ENCODE measurements at places on chromosomes 6 and 20.

DNA sequence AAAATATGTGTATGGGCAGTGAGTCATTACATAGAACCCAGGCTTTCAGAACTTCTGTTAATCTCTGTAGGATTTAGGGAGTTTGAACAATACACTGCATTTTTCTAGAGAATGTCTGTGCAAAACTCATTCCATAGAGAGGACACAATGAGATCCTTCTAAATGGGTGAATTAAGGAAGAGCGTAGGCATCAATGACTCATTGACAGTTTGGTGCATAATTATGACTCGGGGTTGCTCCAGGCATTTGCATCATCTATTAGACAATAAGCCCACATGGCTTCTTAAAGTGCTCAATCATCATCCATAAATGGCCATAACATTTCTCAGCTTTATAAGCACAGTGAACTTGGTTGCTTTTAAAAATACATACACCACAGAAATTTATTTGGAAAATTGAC, 625.5 kb downstream of the CDH26 start:
- no peak for DNase-seq

DNA sequence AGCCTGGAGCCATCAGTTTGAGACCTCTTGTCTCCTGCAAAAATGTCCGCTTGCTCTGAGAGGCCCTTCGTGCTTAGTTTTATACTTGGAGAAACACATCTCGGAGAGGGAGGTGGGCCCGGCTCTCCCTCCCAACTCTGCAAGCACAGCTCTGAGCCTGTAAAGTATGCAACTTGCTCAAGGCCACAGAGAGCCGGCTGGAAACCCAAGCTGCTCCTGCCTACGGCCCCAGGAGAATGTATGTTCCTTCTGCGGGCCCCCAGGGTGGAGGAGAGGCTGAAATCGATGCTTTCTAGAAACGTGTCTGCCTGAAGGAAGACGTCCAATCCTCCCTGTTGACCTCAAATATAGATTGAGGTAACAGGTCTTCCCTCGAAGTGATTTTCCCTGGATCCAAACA, 205.4 kb downstream of the PREX1 start:
- DNase-seq, result no peak

GRCh38 chr6:3019065-3019464, 19.4 kb downstream of the NQO2 start:
- no peak for DNase-seq

DNA sequence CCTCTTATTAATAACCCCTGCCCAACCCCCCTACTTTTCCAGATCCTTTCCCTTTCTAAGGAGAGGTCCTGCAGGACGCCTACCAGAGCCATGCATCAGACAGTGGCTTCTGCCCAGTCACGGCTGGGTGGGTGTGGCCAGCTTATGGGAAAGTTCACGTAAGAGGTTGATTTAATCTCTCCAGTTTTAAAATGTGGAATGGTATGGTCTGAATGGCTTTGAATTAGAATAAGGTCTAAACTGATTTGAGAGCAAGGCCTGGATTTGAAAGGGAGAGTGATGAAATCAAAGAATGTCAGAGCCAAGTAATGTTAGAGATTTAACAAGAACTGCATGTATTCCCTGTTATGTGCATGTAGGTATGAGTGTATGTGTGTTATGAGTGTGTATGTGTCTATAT, 275.7 kb downstream of the PAX1 start:
- DNase-seq, result no peak

DNA sequence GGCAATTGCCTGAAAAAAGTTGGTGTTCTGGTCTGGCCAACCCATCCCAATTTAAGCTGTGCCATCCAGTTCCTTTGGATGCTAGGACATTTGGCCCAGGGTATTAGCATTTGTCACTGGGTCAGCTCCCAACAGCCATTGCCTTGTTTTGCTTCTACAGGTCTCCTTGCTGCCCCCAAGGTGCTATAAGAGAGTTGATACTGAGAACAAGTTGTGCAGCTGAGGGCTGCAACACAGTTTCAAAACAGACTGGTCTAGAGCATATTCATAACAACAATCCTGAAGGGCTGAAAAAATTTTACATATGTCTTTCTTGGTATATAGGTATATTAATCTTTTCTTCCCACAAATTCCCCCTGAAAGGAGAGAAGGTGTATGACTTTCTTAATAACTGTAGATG, 61.0 kb downstream of the LYRM4 start:
- no peak for DNase-seq

DNA sequence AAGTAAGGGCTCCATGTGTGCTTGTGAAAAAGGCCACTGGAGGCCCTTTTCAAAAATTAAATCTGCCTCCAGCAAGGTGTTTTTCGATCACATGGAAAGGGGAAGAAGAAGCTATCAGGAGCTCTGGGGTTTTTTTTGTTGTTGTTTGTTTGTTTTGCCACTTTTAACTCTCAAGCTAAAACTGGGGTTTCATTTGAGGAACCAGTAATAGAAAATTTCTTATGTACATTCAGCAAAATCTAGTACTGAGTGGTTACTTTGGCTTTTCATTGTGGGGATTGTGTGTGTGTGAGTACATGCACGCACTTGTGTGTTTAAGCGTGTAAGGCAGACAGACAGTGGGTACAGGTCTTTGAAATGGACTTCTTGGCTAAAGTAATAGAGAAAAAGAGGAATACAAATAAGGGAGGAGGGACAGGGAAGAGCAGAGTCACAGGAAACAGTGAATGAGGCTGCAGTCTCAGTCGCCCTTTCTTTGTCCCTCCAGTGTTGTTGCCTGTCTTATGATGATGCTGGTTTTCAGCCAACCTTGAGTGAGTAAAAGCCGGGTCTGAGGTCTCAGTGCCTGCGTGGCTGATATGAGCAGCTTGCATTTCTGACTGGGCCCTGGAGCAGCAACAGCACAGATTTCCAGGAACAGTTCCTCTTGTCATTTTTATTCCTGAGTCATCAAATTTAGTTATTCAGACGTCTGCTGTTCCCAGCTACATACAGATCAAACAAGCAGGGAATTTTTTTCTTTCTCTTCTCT, 26.2 kb downstream of the SLC16A10 start:
- peak; percentile 9 for DNase-seq

GRCh38 chr6:11142296-11143027, 30.9 kb upstream of the ERVFRD-1 start:
- DNase-seq, result peak; percentile 12

GRCh38 chr20:56722042-56722441, 92.9 kb downstream of the TFAP2C start:
- DNase-seq, result no peak

GRCh38 chr6:108673153-108673552, 112.4 kb downstream of the FOXO3 start:
- no peak for DNase-seq

GRCh38 chr20:49790077-49790798, 22.4 kb upstream of the SLC9A8 start:
- DNase-seq, result peak; percentile 88

- DNase-seq, result no peak
These were observed 43.9 kb downstream of the NRN1 start for GRCh38 chr6:5962794-5963193.
